ENCODE measurements at places on chromosomes 16 and 17.

GRCh38 chr17:1574697-1575471, 12.3 kb upstream of the PITPNA start:
- no peak for DNase-seq

DNA sequence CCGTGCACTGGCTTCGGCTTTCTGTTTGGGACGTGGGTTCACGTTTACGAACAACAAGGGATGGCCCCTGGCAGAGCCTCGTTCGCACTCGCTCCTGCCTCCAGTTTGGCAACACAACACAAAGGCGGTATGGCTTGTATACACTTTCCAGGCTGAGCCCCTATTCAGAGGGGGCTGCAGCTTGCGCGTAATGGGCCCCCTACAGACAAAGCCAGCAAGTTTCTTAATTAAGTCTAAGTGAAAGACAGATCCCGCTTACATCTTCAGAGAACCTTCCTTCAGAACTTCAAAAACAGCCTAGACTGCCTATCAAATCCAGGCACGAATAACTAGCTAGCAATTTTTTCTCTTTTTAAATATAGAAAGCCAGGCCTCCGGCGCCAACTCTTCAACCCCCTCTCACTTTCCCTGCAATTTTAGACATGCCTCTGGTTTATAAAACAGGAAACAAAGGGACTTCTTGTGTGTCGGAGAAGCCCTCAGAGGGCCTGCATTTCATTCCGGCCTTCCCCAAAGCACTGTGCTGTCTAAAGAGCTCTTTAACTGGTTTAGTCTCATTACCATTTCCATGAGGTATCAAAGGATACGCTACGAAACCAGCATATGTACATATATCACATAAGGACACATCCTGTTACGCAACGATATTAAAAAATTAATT, 244.9 kb downstream of the STX8 start:
- peak; percentile 42 for DNase-seq

DNA sequence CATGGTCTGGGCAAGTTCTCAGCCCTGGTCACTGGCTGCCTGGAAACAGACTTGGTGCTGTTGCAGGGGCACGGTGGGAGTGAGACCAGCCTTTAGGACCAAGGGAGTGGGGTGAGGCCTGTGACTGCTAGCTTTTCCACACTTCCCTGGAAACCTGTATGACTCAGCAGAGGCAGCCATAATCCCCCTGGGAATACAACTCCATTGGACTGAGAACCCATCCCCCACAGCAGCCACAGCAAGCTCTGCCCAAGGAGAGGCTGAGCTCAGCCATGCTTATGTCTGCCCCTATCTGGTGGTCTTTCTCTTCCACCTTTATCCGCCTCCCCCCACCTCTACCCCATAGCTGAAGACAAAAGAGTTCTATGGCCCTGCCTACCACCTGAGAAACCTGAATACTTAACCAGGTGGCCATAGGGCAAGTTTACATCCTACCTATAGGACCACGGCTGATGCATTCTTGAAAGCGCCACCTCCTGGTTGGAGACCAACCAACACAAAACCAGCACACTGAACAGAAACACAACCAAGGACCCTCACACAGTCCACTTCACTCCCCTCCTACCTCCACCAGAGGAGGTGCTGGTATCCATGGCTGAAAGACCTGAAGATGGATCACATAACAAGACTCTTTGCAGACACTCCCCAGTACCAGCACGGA, 816.2 kb upstream of the SOX9 start:
- peak; percentile 39 for DNase-seq

GRCh38 chr17:51590071-51590656, 329.8 kb downstream of the UTP18 start:
- peak; percentile 84 for DNase-seq

DNA sequence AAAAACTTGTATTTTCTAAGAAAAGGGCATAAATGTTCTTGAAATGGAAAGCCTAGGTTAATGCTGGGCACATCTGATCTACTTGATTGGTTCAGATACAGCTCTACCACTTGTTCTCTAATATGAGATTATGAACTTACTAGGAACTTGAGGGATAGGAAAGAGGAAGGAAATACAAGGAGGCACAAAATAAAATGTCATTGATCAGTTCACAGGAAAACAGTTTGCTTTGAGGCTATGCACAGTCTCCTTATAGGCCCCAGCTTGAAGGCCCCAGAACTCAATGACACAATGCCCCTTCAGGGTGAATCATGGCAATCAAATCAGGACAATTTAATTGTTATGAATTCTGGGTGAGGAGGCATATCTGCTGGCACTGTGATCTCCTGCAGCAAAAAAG, 27.1 kb downstream of the NXPH3 start:
- DNase-seq: no peak

DNA sequence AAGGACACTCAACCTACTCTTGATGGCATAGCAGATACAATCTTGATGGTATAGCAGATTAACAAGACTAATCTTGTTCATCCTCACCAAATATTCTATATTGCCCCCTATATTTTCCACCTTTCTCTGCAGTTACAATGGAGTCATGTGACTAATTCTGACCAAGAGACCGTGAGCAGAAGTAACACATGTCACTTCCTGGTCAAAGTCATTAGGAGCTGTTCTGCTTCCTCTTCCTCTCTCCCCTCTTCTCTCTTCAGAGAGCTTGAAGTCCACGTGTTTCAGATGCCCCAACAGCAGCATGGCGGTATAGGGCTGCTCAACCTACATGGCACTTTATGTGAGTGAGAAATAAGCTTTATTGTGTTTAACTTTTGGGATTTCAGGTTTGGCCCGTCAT, 55.3 kb upstream of the ERCC4 start:
- no peak for DNase-seq

DNA sequence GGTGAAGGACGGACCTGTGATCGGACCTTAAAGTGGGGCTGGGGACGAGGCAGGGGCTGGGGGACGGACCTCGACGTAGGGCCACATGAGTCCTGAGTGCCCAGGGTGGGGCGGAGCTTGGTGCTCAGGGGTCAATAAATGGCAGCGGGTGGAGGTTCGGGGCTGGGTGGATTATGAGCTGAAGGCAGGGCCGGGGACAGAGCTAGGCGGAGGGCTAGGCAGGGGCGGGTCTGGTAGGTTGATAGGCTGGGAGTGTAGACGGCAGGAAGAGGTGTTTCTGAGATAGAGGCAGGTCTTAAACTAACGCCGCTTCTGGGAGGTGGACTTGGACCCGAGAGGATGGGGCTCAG, 733 bp downstream of the CHRNB1 start:
- no peak for DNase-seq

DNA sequence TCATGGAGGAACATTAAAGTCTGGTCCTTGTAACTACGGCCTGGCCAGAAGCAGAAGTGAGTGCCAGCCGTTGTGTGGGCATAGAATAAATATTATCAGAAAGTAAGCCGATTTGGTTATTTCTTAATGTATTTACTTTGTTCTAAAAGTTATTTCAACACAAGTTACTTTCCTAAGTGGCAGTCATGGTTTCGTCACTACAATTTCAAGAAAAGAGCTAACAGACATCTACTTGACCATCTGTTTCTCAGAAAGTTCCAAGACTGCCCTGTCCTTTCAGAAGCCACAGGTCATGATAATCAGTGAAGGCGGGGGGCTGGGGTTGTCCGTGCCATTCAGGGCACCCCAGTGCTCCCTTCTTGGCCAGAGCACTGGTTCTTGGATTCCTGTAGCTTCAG, 14.9 kb upstream of the FASN start:
- DNase-seq: no peak

DNA sequence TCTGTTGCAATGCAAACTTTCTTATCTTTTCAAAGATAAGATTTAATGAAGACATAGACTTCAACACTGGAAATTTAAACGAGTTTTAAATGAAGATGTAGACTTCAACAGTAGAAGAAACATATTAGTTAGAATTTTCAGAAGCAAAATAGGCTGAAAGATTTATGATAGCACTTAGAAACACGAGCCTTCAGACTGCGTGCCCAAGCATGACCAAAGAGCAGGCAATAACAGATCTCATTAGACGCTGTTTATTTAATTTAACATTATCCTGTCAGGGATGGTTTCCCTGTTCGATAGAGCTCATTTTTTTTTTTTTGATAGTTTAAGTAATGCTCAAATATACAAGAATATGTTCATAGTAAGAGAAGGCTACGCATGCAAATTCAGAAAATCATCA, 604.7 kb upstream of the SOX9 start:
- DNase-seq: no peak

GRCh38 chr17:62859146-62859545, 51.0 kb upstream of the MARCHF10 start:
- no peak for DNase-seq

DNA sequence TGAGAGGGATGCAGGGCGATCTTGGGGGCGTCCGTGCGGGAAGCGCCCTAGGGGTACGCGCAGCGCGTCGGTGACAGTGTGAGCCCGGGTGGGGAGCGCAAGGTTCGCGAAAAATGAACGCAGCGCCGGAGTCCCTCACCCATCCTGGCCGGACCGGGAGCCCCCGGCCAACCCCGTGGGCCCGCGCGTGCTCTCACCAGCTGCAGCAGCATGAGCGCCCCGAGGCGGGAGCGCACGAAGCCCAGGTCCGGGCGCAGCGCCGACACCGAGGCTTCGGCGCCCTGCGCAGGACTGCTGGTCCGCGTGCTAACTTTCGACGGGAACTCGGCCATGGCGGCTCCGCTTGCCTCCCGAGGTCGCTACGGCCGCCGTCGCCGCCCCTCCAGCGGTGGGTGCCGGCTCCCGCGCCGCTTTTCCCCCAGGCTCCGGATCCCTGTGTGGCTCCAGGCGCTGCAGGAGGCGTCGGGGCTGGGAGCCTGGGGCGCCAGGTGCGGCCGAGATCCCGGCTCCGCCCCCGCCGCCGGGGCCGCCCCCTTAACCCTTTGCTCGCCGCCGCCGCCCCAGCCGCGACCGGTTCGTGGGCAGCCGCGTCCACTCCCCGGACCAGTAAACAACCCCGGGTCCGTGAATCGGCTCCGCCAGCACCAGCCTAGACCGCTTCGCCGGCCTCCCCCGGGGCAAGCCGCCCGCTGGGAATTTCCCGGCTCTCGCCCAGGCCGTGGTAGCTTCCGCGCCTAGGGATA, at the start of gene PLLP:
Gene PLLP (minus strand): TSS at position 464 of the 743 bp plus-strand sequence. CDS start 132 bp downstream, at position 332.
- no peak for DNase-seq

DNA sequence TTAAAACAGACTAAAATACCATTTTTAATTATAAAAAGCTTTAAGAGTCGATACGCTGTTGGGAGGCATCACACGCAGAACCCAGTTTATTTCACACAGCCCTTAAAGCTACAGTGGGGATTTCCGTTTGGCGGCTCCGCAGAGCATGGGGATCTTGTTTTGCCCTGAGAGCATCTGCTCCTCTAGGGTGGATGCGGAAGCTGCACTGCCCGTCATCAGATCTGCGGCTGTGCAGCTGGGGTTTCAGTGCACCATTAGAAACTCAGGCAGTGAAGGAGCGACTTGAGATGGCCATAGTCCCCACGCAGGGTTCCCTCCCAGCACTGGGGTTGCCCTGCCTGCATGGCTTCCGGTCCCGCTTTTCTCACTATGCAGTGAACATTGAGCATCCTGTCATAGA, 62.2 kb upstream of the CHMP6 start:
- DNase-seq: no peak

- no peak for DNase-seq
Observed at GRCh38 chr17:37661400-37662014, 18.3 kb upstream of the DDX52 start.

DNA sequence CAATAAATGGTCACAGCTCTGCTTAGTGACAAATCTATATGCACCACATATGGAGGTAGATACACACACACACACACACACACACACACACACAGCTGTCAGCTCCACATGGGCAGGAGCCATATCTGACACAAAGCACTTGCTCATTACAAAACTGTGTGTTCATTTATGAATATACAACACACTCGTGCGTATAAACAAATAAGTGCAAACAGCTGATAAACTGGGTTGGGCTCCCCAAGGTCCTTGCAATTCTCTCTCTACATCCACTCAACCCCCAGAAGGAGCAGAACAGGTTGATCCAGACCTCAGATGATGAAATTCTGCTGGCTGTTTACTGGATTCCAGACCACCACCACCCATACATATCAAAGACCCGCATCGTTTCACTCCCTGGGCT, 140.7 kb downstream of the XYLT1 start:
- DNase-seq: no peak
